Left ventricle myocardium superior (tissue), 1 donor: ENCODE measurements at places on chromosomes 2 and 18. TPM values are rescaled to one million over a fixed set of nuclear protein-coding genes. Genes with fewer than 3 reads are reported as not detected.

DNA sequence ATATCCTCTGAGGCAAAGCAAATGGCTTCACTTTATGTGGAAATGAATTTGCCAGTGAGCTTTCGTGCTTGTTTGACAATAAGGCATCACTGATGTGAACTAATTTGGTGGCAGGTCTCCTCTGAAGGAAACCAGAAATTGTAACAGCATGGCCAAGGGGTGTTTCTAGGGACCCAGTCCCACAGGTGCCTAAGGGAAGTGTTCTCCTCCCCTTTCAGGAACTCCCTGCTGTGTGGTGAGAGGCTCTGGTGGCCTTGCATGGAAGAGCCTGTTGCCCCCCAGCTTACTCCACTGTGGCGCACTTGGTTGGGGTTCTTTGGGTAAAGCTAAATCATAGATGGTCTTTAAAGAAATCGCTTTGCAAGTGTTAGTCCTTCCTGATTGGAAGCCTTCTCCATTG lies 20.4 kb downstream of the RAB12 start:
- no peak for DNase-seq

DNA sequence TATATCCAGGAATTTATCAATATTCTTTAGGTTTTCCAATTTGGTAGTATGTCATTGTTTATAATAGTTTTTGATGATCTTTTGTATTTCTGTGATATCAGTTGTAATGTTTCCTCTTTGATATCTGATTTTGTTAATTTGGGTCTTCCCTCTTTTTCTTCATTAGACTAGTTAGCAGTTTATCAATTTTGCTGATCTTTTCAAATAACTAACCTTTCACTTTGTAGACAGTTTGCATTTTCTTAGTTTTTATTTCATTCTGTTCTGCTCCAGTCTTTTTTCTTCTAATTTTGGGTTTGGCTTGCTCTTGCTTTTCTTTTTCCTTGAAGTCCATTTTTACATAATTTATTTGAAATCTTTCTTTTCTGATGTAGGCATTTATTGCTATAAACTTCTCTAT lies 824.4 kb downstream of the LRP1B start:
- DNase-seq, result no peak

- no peak for DNase-seq
Observed at GRCh38 chr2:168589236-168590211, 133.5 kb downstream of the CERS6 start.

- DNase-seq, result no peak
Observed at GRCh38 chr2:219663116-219663762, 35.8 kb downstream of the SLC4A3 start.

DNA sequence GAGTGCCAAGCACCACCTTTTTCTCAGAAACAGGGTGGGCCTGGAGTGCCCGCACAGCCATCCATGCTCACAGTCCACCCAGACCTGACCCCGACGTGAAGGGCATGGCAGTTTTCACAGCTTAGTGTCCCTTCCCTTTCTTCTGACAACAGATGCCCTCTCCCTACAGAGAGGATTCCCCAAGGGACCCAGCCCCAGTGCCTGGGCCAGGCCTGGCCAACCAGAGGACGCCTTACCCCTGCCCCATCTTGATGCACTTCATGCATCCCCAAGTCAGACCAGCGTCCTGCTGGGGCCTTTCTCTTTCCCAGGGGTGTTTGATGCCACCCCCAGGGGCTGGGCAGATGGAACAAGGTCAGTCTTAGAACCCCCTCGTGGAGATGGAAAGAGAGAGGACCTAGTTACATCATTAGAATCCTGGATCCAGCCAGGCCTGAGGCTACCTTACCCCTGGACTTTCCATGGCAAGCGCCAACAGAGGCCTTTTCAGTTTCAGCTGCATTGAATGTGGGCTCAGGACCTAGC lies 3.8 kb downstream of the ANKMY1 start:
- no peak for DNase-seq

DNA sequence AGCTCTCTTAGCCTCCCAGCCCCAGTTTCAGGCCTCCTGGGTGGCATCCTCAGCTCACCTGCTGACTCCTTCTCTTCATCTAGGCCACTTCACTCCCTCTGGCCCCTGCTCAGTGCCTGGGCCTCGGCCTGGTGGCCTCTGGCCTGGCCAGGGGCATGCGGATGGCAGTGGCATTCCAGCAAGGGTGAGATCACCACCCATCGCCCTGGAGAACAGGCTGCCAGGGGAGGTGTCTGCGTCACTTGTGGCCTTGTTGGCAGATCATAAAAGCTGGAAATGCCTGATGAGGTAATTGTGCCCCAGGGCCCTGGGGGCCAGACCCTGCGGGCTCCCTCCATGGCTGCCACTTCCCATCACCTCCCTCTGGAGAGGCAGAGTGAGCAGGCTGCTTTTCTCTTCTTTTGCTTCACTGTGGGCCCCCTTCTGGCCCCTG lies 72.5 kb upstream of the SMAD2 start:
- peak; percentile 68 for DNase-seq

GRCh38 chr2:111652038-111652437 lies 232.0 kb downstream of the ANAPC1 start:
- DNase-seq, result no peak

DNA sequence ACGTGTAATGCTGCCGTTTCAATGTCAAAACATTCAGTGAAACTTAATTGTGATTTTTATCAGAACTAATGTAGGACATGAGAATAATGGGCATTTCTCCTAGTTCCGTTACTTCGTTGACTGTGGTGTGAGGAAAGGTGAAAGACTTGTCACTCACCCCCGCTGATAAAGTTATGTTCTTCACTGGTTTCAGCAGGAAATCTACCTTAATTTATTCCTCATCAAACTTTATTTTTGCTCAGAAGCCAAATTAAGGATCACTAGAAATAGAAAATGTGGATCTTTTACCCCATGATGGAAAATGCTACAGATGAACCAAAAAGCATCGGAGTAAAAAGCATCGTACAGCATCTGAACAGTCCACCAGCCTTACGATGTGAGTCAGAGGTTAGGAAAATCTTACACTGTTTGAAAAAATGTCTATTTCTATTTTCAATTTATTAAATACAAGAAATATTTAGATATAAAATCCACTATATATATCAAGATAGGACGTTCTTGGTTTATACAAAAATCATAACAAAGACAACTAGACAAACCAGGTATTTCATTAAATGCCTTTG lies 1.0 kb upstream of the ROCK1 start:
- DNase-seq, result no peak

DNA sequence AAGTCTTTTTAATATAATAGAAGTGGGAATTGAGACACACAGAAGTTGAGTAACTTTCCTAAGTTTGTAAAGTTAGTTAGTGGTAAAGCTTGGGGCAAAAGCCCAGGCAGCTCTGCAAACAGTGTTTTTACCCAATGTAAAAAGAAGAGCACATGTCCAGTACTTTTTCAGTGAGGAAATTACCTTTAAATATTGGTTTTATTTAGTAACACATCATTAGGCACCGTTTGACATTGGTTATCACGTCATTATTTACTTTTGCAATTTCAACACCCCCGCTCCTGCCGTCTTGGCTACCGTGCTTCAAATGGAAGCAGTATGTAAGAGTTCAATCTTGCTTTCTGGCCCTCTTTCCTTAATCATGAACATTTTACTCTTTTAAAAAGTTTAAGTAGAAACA lies 807.9 kb downstream of the EPHA4 start:
- DNase-seq, result no peak

GRCh38 chr2:102206666-102207341 lies 20.0 kb downstream of the IL1RL2 start:
- no peak for DNase-seq

- no peak for DNase-seq
Observed at GRCh38 chr2:103005393-103005792, 243.6 kb downstream of the TMEM182 start.

DNA sequence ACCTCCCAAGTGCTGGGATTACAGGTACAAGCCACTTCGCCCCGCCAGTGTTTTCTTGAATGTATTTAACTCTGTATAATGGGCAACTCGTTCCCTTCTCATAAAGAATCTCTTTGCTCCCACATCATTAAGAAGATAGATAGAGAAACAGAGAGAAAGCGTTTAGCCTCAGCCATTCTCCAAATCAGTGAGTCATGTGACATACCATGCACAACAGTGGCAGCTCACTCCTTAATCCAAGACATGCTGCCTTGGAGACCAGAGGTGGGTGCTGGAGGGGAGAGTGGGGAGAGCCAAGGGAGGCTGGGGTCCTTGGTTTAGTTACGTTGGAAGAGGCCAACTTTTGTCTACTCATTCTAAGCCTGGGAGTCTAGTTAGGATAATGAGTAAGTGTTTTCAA lies 54.7 kb downstream of the TGIF1 start:
- no peak for DNase-seq

DNA sequence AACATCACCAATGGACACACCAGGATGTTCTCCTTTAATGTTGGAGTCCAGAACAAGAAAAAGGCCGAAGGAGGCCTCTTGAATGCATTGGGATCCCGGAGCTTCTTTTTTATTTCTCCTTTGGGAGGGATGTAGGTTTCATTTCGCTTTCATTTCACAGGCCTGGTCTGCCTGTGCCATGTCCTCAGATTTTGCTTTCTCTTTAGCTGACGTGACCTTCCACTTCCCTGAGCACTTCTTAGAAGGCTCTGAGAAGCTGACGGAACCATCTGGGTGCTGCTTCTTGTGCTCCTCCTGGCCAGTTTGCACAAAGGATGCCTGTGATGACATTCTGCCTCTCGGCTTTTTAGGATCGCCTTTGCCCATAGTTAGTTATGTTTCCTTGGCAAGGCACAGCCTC lies 15.1 kb upstream of the MBOAT2 start:
- no peak for DNase-seq

- DNase-seq, result no peak
Observed at GRCh38 chr18:445055-445454, 55.4 kb downstream of the COLEC12 start.

DNA sequence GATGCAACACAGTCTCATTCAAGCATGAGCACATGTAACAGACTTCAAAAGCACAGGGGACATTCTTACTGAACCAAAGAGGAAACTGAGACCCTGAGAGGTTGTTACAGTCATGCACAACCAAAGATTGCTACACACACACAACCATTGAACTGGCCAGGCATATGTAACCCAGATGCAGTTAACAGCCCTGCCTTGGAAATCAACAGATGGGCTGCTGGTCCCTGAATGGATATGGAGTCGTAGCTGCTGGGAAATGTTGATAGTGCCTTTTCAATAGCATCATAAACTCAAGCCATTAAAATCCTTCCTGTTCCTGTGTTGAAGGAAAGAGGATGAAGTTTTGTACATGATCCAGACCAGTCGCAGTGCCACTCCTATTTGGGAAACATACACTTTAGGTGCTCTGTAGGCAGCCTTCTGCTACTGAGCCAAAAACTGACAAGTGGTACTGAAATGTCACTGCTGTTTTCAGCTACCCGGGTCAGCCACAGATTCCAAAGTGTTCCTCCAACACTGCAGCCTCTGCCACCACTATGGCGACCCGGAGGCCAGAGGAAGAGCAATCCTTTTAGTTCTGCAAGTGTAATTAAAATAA lies 143.9 kb downstream of the CCBE1 start:
- no peak for DNase-seq

DNA sequence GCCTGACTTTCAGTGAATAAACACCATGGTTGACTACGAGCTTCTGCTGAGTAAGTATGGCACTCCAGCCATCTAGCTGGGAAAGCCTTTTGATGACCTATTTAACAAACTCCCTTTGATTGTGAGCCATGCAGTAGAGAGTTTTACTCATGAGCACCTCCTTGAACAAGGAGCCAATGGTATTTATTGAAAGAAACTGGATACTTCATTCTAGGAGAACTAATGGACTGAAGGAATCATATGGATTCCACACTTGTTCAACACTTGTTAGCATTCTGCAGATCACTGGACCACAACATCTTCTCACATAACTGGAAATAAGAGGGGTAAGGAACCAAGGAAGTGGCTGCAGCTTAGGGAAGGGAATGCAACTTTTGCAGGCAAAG lies 320.9 kb upstream of the ETAA1 start:
- no peak for DNase-seq

- DNase-seq, result no peak
Observed at GRCh38 chr18:42072407-42072806, 117.4 kb downstream of the PIK3C3 start.

- no peak for DNase-seq
Observed at GRCh38 chr2:189298481-189298880, 118.9 kb upstream of the COL5A2 start.

GRCh38 chr2:19321946-19322345 lies 36.5 kb downstream of the OSR1 start:
- DNase-seq, result no peak

GRCh38 chr18:24923138-24923537 lies 428.8 kb downstream of the ZNF521 start:
- no peak for DNase-seq

- no peak for DNase-seq
Observed at GRCh38 chr2:165149439-165149838, 54.4 kb downstream of the SCN3A start.

- peak; percentile 29 for DNase-seq
Observed at GRCh38 chr2:223055836-223056235, 3.8 kb downstream of the KCNE4 start.

- no peak for DNase-seq
Observed at GRCh38 chr2:105425936-105426625, 27.2 kb upstream of the FHL2 start.

DNA sequence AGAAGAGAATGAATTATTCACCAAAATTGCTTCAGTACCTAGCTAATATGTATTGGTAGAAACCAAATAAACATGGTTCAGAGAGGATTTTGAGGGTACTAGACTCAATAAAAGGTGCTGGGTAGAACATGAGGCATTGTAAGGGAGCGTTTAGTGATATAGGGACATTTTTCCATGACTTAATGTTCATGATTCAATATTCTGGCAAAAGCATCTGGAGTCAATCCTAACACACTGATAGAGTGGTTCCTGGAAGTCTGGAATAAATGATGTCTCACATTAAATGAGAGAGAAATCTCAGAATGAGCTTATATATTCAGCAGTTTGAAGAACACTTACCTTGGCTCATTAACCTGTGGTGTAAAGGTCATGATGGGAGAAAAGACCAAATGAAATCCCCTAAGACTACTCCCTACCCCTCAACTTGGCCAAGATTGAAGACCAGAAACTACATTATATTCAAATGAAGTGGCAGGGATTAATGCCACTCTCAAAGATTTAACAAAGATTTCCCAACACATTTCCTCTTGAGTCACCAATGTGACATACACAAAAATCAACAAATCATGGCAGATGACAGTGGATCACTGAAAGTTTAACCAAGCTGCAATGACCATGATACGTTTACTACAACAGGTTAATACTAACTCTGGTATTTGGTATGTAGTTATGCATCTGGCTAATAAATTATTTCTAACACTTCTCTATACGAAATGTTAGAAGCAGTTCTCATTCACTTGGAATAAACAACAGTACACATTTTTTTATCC lies 309.5 kb downstream of the SATB2 start:
- DNase-seq, result no peak

Gene ADGRF3
- total RNA-seq, result not detected

Gene KLHL29
- total RNA-seq, result 0.69 TPM

Gene RUFY4
- not detected for total RNA-seq

Gene SMC6
- total RNA-seq, result 14.2 TPM

Gene OR6B2
- not detected for total RNA-seq

Gene ASB18
- total RNA-seq, result 3.8 TPM

Gene SSB
- 54.8 TPM for total RNA-seq

Gene IL18RAP
- total RNA-seq, result 0.99 TPM

Gene FAM98A
- 72.0 TPM for total RNA-seq

Gene C2orf92
- 2.3 TPM for total RNA-seq
